ENCODE measurements at places on chromosomes 7 and 10. TPM values are rescaled to one million over a fixed set of nuclear protein-coding genes. Genes with fewer than 3 reads are reported as not detected.

- H3K36me3 ChIP-seq: no peaks in the 10 kb centered on the region
- H3K4me1 ChIP-seq: peaks cover 23% of the 10 kb centered on the region
- peaks cover 55% of the 10 kb centered on the region for H3K27me3 ChIP-seq
- peak overlapping the region; percentile 88 for H3K4me3 ChIP-seq
Observed at GRCh38 chr7:5425507-5426225, 2.0 kb upstream of the TNRC18 start.

DNA sequence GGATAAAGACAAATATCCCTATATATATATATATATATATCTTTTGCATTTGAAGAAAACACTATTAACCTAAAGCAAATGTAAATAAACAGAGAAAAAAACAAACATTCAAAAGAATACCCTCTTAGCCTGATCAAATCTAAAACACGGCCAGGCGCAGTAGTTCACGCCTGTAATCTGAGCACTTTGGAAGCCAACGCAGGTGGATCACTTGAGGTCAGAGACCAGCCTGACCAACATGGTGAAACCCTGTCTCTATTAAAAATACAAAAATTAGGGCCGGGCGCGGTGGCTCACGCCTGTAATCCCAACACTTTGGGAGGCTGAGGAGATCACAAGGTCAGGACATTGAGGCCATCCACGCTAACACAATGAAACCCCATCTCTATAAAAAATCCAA, 9.2 kb downstream of the ANXA7 start:
- no peak overlapping the region for H3K27ac ChIP-seq
- no peaks in the 10 kb centered on the region for H3K4me1 ChIP-seq
- H3K4me3 ChIP-seq: no peak overlapping the region
- H3K36me3 ChIP-seq: no peaks in the 10 kb centered on the region

Gene DBNL
- 59.5 TPM for total RNA-seq

GRCh38 chr7:121803039-121803438, 69.9 kb upstream of the PTPRZ1 start:
- no peaks in the 10 kb centered on the region for H3K27me3 ChIP-seq
- DNase-seq: no peak
- H3K4me3 ChIP-seq: no peak overlapping the region
- no peaks in the 10 kb centered on the region for H3K36me3 ChIP-seq
- H3K4me1 ChIP-seq: peaks cover 32% of the 10 kb centered on the region

GRCh38 chr10:114395366-114396022, 8.8 kb downstream of the AFAP1L2 start:
- peaks cover 8% of the 10 kb centered on the region for H3K27me3 ChIP-seq
- no peak overlapping the region for H3K27ac ChIP-seq
- peaks cover 14% of the 10 kb centered on the region for H3K4me1 ChIP-seq
- H3K36me3 ChIP-seq: no peaks in the 10 kb centered on the region
- no peak overlapping the region for H3K4me3 ChIP-seq

Gene ZNF487
- total RNA-seq: 3.5 TPM

Gene CTTNBP2
- 17.4 TPM for total RNA-seq

GRCh38 chr7:39016609-39017008, 38.9 kb downstream of the POU6F2 start:
- DNase-seq: no peak
- H3K4me1 ChIP-seq: no peaks in the 10 kb centered on the region
- no peaks in the 10 kb centered on the region for H3K36me3 ChIP-seq
- no peak overlapping the region for H3K27ac ChIP-seq
- H3K4me3 ChIP-seq: no peak overlapping the region
- H3K27me3 ChIP-seq: no peaks in the 10 kb centered on the region

GRCh38 chr7:135789956-135790355, 41.3 kb upstream of the FAM180A start:
- H3K27me3 ChIP-seq: no peaks in the 10 kb centered on the region
- no peak for DNase-seq
- no peak overlapping the region for H3K4me3 ChIP-seq
- H3K36me3 ChIP-seq: no peaks in the 10 kb centered on the region
- no peaks in the 10 kb centered on the region for H3K4me1 ChIP-seq
- H3K27ac ChIP-seq: no peak overlapping the region

- no peaks in the 10 kb centered on the region for H3K27me3 ChIP-seq
- H3K4me1 ChIP-seq: no peaks in the 10 kb centered on the region
- H3K27ac ChIP-seq: no peak overlapping the region
Observed at GRCh38 chr10:122780391-122780790, 65.3 kb downstream of the CUZD1 start.

Gene UMAD1
- 16.6 TPM for total RNA-seq

Data from neural progenitor cell (in vitro differentiated cells).